ENCODE measurements at places on chromosomes 16 and 17.

DNA sequence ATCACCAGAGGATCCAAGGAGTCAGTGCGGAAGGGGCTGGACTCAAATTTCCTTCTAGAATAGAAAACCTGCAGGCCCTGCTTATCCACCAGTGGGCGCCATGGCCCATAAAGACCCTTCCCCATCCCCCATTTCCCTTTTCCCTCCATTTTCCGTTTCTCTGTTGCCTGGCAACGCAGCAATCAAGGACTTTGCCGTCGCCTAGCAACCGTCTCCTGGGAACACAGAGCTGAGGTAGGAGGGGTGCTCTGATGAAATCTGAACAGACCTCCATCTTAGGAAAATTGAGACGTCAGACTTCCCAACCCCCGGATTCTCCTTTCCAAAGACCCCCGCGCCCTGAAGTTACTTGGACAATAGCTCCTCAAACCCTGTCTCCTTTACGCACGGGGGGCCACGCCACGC, 5.7 kb downstream of the DLG4 start:
- peak; percentile 78 for DNase-seq

DNA sequence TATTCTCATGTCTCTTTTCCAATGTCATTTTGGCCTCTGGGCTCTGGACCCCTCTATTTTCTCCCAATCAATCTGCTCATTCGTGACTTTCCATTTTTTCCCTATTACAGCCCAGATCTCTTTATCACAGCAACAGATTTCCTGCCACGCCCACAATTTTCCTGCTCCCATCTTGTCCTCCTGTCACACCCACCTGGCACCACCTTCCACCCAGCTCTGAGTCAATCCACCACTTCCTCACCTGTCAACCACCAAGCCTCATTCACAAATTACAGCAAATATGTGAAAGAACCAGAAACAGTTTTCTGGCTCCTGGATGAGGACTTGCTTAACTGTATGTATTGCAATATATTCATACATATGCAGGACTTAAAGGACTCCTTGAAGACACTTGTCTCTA, 311.3 kb downstream of the GRIN2A start:
- DNase-seq: no peak

DNA sequence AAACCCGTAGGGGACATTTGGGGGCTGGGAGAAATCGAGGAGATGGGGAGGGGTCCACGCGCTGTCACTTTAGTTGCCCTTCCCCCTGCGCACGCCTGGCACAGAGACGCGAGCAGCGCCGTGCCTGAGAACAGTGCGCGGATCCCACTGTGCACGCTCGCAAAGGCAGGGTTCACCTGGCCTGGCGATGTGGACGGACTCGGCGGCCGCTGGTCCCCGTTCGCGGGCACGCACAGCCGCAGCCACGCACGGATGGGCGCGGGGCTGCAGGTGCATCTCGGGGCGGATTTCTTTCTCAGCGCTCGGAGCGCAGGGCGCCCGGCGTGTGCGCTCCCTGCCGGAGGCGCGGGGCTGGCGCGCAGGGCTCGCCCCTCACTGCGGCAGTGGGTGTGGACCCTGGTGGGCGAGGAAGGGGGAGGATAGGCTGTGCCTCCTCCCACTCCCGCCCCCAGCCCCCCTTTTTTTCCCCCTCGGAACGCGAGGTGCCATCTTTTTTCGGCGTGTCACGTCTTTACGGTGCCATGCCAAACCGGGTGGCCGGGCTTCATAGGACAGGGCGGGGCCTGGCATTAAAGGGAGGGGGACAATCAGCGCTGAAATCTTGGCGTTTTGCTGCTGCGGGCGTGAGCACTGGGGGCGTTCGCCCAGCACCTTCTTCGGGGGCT, 1.1 kb downstream of the MAPT start:
- DNase-seq: no peak

DNA sequence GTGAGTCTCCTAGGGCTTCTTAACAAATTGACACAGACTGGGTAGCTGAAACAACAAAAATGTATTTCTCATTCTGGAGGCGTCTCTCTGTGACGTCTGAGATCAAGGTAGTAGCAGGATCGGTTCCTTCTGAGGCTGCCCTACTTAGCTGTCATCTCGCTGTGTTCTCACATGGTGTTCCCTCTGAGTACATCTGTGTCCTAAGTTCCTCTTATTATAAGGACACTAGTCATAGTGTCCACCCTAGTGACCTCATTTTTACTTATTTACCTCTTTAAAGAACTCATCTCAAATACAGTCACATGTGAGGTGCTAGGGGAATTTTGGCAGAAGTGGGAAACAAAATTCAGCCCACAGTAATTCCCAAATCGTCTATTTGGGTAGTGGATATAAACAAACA, 529.1 kb downstream of the NPIPA7 start:
- DNase-seq: no peak

DNA sequence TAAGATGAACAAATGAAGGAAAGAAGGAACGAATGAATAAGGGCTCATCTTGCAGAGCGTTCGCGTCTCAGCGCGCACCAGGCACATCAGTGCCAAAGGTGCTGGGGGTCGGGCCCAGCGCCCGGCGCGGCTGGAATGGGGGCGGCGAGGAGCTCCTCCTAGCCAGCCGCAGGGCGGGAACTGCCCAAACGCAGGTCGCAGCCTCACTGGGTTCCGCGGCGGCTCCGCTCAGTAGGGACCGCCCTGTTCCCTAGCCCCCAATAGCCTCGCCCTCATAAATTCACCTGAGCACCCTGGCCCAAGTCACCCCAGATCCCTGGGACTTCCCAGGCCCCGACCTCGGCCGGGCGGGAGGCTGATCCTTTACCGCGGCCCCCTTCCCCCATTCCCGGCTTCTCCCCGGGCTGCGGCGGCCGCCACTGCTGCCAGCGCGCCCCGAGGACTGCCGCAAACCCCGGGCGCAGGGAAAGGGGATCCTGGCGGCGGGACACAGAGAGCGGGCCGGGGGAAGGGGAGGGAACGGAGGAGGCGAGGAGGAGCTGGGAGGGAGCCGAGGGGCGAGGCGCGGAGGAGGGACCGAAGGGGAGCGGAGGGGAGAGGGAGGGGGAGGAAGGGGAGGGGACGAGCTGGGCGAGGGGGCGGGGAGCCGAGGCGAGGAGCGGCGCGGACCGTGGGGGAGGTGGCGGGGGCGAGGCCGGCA, 377 bp upstream of the CRHR1 start:
- no peak for DNase-seq

GRCh38 chr16:56193951-56194726, 2.9 kb downstream of the GNAO1 start:
- peak; percentile 80 for DNase-seq

DNA sequence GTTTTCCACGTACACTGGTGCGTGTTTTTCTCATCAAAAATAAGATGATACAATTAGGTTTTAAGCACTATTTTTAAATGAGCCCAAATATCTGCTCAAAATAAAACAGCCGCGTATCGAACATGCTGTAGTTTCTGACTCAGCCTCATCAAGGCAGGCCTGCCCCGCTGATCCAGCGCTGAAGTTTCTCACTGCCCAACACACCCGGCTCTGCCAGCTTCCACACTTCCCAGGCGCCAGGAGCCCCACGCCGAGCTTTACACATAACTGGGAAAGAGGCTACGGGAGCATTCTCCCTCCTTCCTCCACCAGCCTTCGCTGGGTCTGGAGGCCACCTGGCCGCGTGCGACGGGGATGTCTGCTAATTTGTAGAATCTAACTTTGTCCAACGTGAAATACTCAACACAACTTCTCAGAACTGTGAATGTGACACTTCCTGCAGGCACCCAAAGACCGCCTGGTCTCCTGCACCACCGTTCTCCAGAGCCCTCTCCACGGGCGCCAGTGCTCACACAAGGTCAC, 42.1 kb downstream of the MAP1LC3B start:
- no peak for DNase-seq

DNA sequence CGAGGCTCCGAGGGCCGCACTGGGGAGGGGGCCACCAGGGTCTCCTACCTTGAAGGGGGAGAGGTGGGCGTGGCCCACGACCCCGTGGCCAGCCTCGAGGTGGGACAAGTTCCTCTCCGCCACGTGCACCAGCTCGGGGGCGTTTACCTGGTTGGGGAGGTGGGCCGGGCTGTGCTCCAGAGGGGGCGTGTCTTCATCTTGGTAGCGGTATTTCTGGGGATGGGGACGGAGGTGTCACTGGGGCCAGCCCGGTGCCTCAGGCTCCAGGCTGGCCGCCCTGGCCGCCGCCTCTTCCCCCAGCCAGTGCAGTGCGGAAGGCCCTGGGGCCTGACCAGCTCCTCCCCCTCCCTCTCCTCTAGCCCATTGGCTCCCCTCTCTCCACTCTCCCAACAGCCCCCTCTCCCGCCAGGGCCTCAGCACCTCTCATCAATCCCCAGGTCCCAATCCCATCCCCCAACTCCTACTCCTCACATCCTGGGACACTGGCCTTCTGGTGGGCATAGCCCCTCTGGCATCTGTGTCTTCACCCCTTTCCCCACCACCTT, 11.5 kb downstream of the DLG4 start:
- no peak for DNase-seq

DNA sequence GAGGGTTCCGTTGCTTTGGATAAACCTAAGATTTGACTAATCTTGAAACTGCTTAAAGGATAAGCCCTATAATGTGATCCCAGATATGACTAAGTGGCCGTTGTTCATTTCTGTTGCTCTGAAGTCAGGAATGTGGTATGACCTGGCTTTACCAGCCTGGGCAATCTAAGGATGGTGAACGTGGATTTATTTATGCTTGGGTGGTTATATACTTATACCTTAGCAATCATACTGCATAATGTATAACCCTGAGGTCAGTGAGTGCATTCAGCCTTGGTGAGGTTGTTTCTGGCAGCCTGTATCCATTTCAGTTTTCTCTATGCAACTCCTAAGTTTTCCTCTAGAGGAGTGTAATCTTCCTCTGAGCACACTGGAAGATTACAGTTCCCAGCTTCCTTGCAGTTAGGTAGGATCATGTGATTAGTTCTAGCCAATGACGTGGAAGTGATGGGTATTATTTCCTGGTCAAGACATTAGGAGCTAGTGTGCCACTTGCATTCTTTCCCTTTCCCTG, 41.9 kb downstream of the FTO start:
- DNase-seq: no peak

DNA sequence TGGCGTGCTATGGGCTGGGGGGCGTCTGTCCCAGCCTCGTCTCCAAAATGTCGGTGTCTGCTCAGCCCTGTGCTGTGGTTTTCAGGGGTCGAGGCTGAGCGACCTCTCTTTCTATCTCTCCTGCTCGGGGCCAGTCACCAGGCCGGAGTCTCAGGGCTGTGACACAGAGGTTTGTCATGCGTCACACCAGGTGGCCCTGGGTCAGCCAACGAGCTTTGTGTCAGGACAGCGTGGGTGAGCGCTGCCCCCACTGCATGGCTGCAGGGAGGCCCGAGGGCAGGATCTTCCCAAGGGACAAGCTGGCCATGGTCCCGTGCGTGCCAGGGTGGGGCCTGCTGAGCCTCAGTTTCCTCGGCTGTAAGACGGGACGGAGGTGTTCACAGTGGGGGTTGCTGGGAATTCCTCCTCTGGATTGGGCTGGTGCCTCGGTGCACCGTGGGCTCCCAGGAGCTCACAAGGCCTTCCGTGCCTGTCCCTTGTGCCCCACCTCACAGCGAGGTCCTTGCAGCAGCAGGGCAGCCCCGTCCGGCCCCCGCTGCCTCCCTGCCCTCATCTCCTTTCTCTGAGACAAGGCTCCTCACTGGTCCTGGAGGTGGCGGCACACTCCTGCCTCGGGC, 50.5 kb downstream of the CBFA2T3 start:
- no peak for DNase-seq

- no peak for DNase-seq
Measured at GRCh38 chr17:79146562-79146961, 71.9 kb downstream of the ENGASE start.

GRCh38 chr16:17223576-17223975, 247.2 kb downstream of the XYLT1 start:
- DNase-seq: no peak

DNA sequence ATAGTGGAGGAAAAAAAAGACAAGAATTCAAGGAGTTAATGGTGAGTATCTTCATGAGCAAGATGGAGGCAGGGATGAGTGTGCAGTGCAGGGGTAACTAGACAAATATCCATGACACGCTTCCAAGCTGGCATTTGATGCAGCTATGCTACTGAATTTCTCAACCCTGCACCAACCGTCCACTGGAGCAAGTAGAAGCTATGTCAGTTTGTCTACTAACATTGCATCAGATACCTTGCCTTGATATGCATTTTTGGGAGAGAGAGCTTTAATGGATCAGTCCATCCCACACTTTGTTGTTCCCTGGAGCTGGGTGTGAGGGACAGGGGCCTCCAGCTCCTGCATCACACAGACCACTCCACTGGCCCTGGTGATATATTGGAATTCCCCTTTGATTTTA, 16.4 kb downstream of the CCL11 start:
- DNase-seq: no peak

DNA sequence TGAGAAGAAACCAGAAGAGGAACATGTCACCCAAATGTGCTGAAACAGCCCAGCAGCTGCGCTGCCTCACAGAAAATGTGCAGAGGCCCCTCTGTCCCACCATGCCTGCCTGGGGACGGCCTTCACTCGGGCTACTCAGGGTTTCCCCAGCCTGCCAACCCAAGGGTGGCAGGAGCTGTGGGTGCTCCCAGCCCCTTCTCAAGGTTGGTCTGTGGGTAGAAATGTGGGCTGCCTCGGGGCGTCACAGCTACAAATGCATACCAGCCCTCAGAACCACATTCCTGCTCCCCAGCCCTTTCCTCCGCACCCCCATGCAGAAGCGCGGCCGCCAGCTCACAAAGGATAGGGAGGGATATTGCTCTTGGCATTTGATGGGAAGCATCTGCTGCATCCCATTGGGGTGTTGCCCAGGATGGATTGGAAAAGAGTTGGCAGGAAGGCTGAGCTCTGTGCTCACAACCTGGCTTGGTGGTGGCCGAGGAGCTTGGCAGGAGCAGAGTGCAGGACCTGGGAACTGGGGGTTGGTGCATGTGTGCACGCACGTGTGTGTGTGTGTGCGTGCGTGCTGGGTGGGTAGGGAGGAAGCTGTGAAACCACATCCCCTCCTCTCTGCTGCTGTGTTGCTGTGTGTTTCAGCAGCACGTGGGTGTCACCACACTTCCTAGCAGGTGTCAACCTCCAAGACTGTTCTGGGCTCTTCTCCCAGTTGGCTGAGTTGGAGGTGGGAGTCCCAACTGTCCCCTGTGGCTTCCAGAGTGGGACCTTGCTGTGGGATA, 304.4 kb downstream of the SEC14L1 start:
- DNase-seq: peak; percentile 64
